ENCODE measurements at places on chromosomes 7 and 10.

- no peak for DNase-seq
Measured at GRCh38 chr7:87872346-87872745, 3.8 kb downstream of the SLC25A40 start.

GRCh38 chr7:118239014-118239413 is 14.5 kb downstream of the ANKRD7 start:
- DNase-seq = no peak

DNA sequence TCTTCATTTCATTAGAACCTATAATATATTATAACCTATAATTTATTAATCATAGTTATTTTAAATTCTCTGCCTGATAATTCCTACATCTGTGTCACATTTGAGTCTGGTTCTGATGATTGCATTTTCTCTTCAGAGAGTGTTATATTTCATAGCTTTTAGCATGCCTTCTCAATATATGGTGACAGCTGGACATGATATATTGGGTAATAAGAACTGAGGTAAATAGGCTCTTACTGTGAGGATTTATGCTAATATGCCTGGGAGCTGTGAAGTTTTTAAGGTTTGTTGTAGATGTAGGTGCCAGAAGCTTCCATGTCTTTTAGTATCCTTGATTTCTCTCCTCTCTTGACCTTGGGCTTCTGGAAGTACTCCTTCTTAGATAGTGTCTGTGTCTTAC is 325.9 kb upstream of the SEMA3D start:
- no peak for DNase-seq

DNA sequence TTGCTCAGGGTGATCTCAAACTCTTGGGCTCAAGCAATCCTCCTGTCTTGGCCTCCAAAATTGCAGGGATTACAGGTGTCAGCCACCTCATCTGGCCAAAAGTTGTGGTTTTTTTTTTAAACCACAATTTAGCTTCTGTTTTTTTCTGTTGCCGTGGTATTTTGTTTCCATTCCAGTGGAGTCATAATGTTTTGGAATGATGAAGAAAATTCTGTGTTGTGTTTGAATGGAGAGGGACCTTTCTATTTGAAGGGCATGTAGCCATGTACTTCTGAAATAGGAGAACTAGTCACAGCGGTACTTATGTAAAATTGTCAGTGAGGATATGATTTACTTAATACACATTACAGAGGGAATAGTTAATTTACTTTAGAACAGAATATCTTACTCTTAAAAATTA is 201.3 kb downstream of the ARL4A start:
- no peak for DNase-seq

GRCh38 chr7:30556840-30557239 is 37.8 kb upstream of the GARS1 start:
- peak; percentile 49 for DNase-seq

Measured in NCI-H2029 treated with DMSO at 0.1 percent for 48 hours (cell line).